ENCODE measurements at places on chromosomes 2 and 18.

GRCh38 chr2:138059487-138060300 lies 95.4 kb downstream of the HNMT start:
- no peak for DNase-seq

DNA sequence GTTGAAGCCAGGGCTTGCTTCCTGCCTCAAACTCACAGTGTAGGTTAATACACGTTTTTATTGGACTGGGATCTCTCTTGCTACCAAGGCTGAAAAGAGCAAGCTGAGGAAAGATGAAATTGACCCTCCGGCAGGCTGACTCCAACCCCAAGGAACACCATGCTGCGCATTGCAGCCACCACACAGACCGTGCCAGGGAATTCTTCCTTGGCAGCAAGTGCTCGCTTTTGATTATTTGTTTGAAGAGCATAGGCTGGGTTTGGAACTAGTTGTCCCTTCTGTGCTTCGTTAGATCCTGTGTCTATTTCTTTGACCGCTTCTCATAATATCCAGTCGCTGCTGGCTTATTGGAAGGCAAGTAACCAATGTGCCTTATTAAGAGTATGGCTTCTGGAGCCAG lies 34.4 kb upstream of the DARS1 start:
- DNase-seq = no peak

DNA sequence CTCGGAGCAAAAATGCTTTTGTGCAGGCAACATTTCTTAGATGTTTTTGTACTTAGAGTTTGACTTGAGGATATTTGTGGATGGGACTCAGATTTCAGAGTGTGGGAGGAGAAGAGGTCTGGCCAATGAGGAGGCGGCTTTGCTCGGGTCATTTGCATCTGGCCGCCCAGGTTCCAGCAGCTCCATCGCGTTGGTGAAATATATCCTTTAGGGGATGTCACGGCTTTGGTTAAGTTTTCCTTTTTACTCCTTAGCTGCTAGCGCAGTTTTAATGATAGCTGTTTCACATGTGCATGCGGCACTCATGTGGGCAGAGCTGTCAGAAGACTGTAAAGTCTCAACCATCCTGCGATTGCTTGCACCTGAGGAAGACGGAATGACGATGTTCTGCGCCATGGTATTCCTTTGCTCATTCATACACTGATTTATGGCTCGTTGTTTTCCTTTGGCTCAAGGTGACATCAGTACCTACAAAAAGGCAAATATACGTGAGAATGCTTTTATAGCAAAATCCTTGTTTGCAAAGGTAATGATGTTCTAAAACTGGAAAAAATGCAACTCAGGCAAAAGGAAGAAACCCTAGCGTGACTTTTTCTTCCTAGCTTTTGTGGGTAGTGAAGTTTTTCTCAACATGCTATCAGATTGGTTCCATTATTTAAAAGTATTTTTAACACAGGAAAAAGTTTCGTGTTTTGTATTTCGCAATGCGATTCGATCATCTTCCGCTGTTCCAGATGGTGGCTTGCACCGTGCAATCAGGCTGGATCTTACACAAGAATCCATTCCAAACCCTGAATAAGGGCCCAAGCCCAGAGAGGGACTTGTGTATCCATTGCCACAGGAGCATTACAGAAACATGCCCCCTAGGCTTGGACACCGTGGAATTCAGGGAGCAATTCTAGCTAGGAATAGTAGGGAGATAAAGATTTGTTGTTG lies 70.5 kb upstream of the ZNF516 start:
- no peak for DNase-seq

DNA sequence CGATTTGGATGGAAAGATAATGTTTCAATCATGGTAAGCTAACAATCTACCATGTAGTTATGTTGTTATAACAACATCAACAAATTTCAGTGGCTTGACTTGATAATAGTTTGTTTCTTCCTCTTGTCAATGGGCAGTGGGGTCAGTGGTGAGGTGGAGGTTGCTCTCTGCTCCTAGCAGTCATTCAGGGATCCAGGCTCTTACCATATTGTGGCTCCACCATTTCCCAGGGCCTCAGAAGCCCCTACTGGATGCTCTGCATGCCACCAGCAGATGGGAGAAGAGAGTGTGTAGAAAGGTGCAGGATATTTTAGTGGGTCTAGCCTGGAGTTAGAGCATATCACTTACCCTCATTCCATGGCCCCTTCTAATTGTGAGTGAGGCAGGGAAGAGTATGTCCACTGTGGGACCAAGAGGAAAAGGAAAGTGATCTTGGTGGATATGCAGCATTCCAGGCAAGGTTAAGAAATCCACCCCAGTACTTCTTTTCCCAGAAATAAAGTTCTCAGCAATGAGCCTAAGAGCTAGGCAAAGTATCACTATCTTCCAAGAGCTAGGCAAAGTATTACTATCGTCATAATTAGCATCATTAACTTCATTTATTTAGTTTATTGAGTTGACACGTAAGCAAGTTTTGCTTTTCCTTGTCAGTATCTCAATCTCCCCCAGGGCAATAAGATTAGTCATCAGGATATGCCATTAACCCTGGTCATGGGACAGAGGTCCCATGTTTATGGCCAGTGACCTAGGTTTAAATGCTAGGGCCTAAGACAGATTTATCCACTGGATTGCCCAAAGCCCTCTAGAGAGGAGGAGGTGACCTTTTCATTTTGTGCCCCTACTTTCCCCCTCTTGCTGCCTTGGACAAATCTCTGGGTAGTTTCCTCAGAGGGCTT lies 4.2 kb upstream of the IWS1 start:
- DNase-seq = no peak

GRCh38 chr2:88090446-88091283 lies 23.0 kb downstream of the SMYD1 start:
- peak; percentile 53 for DNase-seq
